ENCODE measurements at places on chromosomes 3 and 15.

DNA sequence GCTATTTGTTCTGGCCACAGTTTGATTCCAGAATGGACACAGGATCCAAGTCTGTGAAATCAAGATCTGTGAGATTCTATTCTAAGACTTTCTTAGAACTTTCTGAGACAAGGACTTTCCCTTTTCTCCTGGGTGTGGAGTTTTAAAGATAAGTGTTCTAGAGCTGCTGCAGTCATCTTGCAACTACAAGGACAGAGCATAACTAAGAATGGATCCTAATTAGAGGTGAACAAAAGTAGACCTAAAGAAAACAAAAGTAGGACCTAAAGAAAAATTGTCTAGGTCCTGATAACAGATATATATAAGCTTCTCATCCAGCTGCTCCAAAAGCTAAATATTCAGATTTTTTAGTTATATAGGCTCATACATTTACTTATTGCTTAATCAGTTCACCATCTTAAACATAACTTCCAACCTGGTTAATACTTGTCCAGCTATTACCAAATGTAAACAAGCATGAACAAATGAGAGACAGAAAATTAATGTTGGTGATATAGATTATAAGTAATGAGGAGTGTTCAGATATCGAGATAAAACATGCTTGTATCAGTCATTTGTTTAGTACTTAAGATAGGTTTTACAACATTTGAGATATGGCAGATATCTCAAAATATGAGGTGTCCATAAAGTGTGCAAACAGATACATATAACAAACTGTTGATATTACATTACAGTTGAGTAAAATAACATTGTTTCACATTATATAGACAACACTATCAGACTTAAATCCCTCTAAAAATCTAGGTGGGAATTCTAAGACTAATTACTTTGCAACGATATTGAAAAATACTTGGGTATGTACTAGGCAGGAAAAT lies 75.1 kb downstream of the CD200 start:
- no peak for DNase-seq

DNA sequence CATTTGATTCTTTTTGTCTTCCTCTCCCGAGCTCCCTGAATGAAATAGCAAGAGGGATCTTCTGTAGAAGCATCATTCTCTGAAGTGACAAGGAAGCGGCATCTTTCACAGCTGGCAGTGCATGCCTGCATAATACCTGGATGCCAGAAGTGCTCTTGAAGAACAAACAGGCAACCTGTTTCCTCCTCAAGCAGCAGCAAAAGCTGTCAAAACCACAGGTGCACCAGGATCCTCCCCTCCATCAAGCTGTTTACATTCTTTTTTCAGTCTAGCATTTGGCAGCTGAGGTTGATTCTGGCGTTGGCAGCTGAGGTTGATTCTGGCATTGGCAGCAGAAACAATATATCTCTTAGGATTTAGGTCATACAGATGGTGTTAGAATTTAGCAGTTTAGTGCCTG lies 979.0 kb downstream of the TUSC7 start:
- peak; percentile 20 for DNase-seq

DNA sequence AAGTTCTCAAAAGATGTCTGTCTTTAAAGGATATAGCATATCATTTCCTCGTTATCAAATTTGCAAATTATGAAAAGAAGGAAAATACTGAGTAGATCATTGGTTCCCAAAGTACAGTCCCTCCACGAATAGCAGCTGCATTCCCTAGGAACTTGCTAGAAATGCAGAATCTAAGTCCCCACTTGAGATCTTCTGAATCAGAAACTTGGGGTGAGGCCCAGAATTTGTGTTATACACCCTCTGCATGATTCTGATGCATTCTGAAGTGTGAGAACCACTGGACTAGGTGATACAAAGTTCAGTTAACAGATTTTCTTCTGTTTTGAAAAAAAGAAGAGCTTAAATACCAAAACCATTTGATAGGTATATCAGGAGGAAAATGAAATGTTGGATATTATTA lies 77.1 kb downstream of the SLC25A26 start:
- no peak for DNase-seq

DNA sequence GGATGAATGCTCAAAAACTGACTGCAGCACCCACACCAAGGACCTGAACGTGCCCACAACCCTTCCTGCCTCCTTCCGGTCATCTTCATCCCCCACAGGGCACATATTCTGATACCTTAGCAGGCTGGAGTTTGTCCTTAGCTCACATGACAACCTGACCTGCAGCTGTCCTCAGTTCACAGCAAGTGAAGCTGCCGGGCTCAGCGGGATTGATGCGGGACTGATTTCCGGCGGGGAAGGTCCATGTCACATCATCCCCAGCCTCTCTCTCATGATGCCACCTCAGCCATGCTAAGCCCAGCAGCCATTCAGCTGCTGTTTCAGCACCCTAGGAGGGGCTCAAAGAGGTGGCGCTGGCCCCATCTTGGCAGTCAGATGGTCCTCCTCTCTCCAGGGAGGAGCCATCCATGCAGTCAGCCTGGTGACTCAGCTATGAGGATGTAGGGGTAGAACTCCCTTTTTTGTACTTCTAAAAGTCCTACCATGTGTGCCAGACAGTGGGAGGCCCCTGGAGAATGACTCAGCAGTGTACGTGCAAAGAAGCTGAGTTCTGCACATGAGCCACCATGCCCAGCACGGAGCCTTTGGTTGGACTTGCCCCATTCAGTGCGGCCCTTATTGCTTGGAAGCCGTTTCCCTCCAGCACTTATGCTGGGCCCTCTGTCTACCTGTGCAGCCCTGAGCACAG lies 9.5 kb downstream of the CA12 start:
- no peak for DNase-seq

GRCh38 chr3:1207904-1208303 lies 115.1 kb downstream of the CNTN6 start:
- DNase-seq = no peak

Data from WTC11 (cell line).